GM10248 (cell line): ENCODE measurements at places on chromosomes 11 and 22.

DNA sequence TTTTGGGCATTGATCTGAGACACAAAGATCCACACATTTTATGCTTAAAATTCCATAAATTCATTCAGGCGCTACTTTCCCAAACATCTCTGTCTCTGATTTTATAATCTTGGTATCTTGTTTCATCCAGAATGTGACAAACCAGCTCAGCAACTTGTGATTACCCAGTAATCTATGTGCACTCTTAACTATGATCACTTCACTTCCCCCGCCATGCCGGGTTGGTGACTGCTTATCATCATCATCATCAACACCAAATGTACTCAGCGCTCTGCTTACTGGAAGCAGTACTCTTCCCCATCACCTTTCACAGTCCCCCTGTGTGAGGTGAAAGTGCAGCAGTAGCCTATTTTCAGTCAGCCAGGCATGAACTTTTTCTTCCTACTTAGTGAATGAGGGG is 15.2 kb upstream of the MMP7 start:
- no peak for DNase-seq

DNA sequence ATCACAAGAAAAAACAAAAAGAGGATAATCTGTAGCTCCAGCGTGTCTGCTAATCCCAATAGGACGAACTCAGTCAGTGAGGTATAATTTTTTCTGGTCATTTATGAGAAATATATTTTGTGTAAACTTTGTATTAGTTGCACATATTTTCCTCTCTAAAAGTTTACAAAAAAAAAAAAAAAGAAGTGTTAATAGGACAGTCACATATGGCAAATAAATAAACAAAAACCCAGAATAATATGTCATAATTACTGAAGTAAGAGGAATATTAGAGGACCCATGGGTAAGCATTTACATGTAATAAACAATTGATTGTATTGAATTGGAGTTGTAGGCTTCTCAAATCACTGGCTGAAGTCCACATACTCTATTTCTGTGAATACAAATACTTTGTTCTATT is at the start of gene OR5F1:
Gene OR5F1, minus strand, starts transcription at position 101 of the 400 bp plus-strand sequence. Its CDS starts 0 bp downstream, at position 101.
- no peak for DNase-seq

DNA sequence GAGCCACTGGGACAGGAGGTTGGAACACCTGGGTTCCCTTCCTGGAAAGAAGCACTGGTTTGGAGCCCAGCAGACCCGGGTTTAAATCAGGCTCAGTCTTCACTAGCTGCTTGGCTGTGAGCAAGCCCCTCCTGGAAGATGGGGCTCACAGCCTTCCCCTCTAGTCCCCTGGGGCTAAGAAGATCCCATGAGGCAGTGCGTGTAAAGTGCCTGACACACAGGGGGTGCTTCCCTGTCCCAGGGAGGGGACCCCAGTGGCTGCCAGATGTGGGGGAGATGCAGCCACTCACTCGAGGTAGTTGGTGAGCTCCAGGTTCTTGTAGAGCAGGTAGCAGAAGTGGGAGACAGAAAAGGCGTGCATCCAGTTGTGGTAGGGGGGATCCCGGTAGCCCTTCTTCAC is 93.2 kb downstream of the PDE2A start:
- no peak for DNase-seq

DNA sequence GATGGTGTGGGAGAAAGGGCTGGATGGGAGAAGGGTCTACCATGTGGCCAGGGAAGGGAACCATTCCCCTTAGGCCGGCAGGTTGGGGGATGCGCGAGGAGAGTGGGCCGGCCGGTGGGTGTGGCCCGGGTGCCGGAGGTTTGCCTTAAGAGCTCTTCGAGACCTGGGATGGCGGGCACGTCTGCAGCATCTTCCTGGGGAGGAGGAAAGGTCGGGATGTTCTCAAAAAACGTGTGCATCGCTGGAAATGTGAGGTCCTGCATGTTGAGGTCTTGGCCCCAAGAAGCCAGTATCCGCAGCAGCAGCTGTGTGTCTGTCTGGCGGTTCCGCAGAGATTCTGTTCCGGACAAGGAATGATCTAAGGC is 1.4 kb downstream of the NAV2 start:
- no peak for DNase-seq

DNA sequence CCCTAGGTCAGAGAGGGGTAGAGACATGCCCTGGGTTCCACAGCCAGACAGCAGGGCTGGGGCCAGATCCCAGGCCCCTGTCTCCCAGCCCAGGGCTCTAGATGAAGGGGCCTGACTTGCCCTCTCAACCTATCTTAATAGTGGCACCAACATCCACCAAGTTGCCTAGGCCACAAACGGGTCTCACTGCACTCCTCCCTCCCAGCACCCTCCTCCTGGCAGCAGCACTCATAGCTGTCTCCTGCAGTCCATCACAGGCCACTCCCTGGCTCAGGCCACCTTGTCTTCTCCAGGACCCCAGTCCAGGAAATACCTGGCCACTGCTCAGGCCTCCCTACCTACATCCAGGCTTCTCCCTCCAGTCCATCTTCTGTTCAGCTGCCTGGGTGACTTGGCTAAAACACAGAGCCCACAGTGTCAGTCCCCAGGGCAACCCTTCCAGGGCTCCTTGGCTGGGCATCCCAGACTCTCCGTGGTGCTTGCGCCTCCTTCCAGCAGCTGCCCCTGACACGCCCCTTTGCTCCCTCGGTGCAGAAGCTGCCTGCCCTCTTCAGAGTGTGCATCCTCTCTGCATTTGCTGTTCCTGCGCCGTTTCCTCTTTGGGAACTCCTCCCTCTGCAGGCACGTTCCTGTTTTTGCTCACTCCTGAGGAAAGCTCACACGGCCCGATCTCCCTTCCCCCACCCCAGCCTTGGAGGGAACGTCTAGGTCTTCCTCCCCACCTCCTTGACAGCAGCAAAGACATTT is 40.5 kb downstream of the LRRC32 start:
- DNase-seq = no peak

- DNase-seq = no peak
Measured at GRCh38 chr11:97683733-97684132, 1293.9 kb downstream of the JRKL start.

GRCh38 chr11:375065-376025 is 6.0 kb downstream of the B4GALNT4 start:
- DNase-seq = no peak

DNA sequence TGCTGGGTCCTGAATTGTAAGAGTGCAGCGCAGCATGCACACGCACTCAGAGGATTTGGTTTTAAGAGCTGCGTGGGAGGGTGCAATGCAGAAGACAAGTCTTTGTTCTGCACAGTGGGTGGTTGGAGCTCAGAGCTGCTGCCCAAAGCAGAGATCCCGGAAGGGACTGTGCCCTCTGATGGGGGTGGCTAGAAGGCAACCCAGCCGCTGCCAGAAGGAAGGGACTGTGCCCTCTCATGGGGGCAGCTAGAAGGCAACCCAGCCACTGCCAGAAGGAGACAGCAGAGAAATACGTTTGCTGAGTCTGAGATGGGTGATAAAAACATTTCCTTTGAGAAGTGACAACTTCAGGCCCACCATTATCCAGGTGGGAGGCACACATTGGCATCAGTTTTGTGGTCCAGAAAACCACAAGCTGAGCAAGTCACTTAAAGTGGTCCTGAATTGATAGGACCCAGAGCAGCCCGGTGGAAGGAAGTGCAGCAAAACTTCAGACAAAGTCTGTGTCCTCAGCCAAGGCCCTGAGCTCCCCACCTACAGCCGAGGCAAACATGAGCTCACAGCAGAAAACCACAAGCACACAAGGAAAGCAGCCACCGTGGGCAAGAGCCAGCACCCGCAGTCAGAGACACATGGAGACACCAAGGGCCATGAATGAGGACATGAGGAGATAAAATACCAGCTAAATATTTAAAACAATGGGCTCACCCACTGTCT is 4.3 kb downstream of the KRTAP5-6 start:
- DNase-seq = no peak

DNA sequence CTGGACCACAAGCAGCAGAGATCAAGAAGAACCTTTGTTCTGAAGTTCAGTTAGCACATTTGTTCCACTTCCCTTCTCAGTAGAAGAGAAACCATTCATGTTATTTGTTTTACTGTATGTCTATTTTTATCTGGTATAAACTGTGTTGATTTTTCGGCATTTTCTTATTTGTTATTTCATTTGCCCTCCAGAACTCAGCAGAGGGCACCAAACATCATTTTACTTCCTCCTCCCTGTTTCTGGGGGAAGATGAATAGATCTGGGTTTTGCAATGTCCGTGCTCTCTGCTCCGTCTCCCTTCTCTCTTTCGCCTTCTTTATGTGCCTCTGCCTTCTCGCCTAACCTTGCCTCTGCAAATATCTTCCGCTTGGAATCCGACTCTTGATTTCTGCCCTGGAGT is 366.9 kb downstream of the NTM start:
- DNase-seq = no peak
